ENCODE measurements at places on chromosomes 5 and 9. TPM values are rescaled to one million over a fixed set of nuclear protein-coding genes. Genes with fewer than 3 reads are reported as not detected.

PRR16 gene
- total RNA-seq, result not detected

LRRC70 gene
- 0.12 TPM for total RNA-seq

STXBP1 gene
- 17.5 TPM for total RNA-seq

CLK4 gene
- total RNA-seq, result 7.7 TPM

TRIM36 gene
- total RNA-seq, result 1.5 TPM

SIT1 gene
- total RNA-seq, result not detected

STRBP gene
- 13.4 TPM for total RNA-seq

IL13 gene
- total RNA-seq, result not detected

ZNF883 gene
- 0.84 TPM for total RNA-seq

SH3GL2 gene
- not detected for total RNA-seq

SPINK7 gene
- total RNA-seq, result not detected

LEAP2 gene
- 0.90 TPM for total RNA-seq

Measured in A549 treated with Mapracorat at 1 μM for 4 hours (cell line).